ENCODE measurements at places on chromosomes 12 and 14.

DNA sequence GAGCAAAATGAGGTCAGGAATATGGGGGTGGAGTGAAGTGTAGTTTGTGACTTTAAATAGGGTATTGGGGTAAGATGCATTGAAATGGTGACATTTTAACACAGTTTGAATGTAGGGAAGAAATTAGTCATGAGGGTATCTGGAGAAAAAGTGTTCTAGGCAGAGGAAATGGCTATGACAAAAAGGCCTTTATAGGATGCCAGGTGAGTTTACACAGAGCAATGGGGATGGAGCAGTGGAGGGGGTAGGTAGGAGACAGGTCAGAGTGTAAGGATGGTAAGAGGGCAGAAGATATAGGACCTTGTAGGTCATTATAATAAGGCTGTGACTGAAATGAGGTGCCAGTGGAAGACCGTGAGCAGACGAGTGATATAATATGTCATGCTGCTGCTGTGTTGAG is 30.4 kb downstream of the HEATR5A start:
- no peak for DNase-seq

DNA sequence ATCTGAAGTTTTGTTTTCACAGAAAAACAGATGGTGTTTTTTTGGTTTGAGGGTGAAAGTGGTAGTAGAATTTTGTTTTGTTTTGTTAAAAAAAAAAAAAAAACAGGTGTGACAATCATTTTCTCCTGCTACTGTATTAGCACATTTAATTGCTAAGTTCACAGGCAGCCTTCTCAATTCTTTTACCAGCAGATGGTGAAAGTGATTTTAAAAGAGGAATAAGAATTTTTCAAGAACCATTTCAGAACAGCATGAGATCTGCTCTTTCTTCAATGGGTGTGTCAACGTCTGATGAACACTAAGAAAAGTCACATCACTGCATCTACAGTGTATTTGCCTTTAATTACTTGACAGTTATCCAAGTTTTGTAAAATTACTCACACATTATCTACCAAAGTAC is 303.7 kb upstream of the USP15 start:
- DNase-seq: no peak

GRCh38 chr12:116366456-116366776 is 88.9 kb upstream of the MED13L start:
- no peak for DNase-seq

GRCh38 chr12:112868459-112869041 is 38.2 kb upstream of the OAS1 start:
- no peak for DNase-seq

DNA sequence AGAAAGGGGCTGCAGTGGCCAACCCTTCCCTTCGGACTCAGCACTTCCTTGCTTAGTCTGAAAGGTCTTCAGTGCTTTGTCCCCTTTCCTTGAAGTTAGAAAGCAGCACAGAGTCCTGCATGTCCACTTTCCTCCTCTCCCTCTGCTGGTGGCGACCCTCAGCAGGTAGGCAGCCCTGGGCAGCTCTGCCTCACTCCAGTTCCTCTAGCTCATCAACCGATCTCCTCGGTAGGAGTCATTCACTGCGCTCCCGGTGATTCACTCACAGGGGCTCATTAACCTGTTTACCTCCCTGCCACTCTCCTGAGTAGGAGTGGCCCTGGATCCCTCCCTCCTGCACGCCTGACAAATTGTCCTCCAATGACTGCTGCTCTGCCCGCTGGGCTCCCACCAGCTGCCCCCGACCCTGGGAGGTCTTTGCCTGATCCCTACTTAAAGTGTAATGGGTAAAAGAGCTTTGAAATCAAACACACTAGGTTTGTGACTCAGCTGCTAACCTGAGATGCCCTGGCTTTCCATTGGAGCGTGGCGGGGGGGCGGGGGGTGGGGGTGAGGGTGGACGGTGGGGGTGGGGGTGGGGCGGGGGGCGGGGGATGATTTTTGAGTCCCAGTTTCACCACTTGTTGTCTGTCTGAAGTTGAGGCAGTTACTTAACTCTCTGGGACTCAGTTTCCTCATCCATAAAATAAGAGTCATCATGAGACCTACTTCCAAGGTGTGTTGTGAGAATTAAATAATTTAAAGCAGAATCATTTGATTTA is 4.2 kb downstream of the SCNN1A start:
- DNase-seq: no peak

- no peak for DNase-seq
Measured at GRCh38 chr14:80609055-80609454, 332.5 kb downstream of the CEP128 start.

- no peak for DNase-seq
Measured at GRCh38 chr14:89352976-89353765, 63.9 kb downstream of the FOXN3 start.

DNA sequence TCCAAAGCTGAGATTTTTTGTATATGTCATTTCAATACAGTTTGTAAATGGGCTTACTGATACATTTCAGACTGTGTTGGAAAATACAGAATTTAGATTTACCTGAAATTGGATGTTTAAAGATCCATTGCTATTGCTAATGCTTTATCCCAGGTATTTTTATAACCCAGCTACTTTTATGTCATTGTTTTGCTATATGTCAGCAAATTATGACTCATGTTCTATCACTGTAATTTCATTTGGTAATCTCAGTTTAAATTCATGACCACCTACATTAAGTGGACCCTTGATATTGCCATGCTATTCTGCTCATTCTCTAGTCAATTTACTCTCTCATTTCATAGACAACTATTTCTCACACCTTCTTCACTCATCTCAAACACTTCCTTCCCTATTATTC is 281.2 kb downstream of the IPO8 start:
- no peak for DNase-seq

DNA sequence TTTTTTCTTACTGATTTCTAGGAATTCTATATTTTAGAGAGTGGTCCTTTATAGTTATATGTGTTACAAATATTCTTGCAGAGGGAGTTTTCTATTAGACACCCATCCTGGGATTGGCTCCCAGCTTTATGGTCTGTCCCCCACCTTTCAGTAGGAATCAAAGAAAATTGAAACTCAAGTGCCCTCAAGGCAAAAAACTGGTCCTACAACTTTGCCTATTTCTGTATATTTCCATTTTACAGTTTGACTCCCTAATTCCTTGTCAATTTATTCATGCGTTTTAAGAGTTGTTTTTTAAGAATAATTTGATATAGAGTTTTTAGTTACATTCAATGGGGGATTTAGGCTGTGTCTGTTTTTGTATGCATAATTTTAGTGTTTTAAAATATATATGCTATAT is 208.9 kb downstream of the SYNE2 start:
- no peak for DNase-seq

DNA sequence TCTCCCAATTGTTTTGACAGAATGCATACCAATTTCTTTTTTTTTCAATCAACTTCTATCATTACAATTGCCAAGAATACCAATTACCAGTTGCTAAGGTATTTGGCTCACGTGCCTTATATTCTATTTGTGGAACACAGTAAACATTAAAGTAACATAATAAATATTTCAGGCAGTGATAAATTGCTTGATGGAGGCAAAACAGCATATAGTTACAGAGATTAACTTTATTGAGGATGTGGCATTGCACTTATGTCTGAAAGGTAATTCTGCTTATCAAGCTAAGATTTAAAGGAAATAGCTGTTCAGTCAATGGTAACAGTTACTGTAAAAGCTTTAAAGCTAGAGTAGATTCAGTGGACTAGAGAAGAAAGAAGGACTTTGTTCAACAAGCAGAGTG is 1107.8 kb downstream of the FSCB start:
- DNase-seq: no peak

- DNase-seq: no peak
Measured at GRCh38 chr12:53618275-53618674, 7.9 kb downstream of the ATF7 start.

Data from stimulated activated CD8-positive, alpha-beta memory T cell treated with anti-CD3 and anti-CD28 coated beads, Interleukin-15, amount 100 ng/mL, for 4 hours (primary cell).